Stimulated activated CD4-positive, alpha-beta T cell treated with anti-CD3 and anti-CD28 coated beads, Interleukin-15, amount 100 ng/mL, for 1 hour (primary cell): ENCODE measurements at places on chromosomes 2 and 18.

GRCh38 chr2:182066400-182067087, 80.9 kb downstream of the PPP1R1C start:
- DNase-seq: no peak

DNA sequence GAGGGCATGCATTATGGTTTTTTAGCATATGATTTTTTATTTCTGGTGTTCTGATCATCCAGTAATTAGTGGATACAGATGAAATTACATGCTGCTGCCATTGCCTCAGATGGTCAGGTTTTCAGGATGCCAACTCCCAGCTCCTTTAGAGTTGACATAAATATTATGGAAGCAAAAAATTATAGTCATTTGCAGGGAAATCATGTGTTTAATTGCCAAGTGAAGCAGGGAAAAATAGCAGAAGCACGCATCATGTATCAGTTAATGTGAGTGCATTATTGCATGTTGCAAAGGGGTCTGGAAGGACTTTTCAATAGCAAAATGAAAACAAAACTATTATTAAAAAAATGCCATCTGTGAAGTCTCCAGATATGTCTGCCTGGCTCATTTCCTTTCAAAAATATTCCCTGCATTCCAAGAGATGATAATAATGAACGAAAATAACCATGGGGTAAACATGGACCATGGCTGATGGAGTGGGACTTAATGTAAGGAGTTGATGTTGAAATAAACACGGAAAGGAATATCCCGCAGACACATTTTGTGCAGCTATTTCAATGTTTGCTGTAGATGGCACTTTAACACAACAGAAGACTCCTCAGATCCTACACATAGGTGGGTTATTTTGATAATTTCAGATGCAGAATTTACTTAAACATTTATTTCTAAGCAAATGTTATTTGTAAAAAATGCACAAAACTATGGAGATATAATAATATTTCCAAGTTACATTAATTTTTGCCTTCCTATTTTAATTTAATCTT, 87.7 kb upstream of the DYNAP start:
- no peak for DNase-seq

- no peak for DNase-seq
These were observed 48.0 kb downstream of the SERPINB8 start for GRCh38 chr18:64017870-64018269.

DNA sequence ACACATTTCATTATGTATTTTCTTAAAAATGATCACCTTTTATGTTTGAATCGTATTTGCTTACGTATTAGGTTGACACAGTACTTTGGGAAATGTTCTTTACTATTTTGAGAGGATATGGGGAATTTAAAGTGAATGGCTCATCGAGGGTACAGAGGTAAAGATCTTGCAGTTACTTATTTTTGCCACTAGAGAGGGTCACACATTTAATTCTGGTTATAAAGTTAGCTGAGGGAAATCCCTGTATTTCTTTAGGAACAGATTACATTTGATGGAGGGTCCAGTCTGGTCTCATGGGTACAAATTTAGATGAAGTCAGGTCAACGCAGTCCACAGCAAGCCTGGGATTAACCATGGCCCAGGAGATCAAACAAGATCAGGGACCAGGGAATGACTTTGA, 24.5 kb downstream of the DYNC2LI1 start:
- DNase-seq: no peak

DNA sequence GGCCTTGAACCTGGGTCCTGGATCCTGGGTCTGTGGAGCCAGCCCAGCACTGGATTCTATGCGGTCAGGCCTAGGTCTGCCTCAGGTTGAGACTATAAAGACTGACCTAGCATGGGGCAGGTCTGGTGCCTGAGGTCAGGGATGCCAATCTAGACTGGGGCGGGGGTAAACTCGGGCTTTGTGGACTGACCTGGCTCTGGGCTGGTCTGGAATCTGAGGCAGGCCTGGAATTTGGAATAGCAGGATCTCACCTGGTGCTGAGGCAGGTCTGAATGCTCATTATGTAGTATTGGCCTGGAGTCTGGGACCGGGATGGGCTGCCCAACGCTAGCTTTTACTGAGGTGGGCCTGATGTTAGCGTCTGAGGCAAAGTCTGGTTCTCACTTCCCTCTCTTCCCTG, 256.0 kb downstream of the KIAA1328 start:
- no peak for DNase-seq

GRCh38 chr18:48719974-48720654, 181.3 kb downstream of the CTIF start:
- DNase-seq: no peak

- DNase-seq: no peak
These were observed 393.9 kb downstream of the BCL11A start for GRCh38 chr2:60159519-60159918.

DNA sequence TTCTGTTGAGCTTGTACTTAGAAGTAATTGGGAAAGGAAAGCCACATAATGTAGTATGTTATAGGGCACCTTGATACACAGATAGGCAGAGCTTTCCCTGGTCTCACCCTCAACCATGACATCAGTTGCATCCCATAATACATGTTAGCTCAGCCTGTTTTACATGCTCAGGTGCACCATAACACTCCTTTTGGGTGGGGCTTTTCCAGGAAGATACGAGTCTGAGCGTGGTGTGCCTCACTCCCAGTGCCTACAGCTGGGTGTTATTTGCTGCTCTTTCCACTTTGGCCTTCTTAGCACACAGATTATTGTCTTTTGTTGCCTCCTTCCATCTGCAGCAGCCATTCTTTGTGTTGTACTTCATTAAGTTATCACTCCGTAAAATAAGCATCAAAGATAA, 11.9 kb downstream of the TTC39C start:
- DNase-seq: no peak

- DNase-seq: no peak
These were observed 3.1 kb upstream of the MSGN1 start for GRCh38 chr2:17813010-17813741.

DNA sequence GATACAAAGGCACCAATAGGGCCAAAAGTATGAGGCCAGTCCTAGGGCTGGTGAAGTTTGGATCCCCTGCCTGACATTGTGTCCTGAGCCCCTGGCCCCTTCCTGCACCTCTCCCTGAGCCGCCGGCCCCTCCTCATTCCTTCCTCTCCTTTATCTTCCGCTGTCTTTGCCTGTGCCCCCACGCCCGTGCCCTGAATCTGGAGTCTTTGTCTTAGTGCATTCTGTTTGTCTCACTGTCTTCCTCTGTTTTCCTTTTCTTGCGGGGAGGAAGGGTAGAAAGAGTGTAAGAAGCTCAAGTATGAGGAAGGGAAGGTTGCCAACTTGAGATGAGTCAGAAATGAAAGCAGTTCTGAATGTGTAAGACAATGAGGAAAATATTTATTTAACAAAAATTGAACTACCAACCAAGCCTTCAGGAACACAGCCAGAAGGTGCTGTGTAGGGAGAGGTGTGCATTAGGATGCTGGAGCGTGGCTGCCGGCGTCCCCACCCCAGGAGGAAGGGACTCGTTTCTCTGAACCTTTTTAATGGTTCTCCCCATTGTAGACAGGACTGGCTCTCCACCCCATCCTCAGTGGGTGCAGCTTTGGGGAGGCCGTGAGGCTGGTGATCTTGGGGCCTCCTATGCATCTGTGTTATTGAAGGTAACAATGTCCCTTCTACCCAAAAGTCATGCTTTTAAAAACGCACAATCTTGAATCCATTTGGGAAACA, 133.1 kb downstream of the NEDD4L start:
- no peak for DNase-seq

- DNase-seq: no peak
These were observed 5.7 kb downstream of the CCL20 start for GRCh38 chr2:227819398-227819697.

- DNase-seq: no peak
These were observed 88.3 kb upstream of the TFPI start for GRCh38 chr2:187642498-187642897.

DNA sequence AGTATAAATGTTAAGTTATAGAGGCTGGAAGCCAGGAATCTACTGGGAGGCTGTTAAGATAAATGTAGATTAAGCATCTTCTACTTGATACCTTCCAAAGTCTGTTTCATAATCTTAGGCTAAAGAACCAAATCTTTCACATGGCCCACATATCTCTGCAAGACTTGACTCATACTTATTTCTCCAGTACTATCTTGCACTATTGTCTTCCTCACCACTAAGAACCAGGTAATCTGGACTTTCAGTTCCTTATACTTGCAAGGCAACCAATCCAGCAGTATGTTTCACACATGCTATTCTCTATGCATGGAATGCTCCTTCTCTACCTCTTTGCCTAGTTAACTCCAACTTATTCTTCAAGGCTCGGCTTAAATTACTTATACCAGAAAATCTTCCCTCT, 62.2 kb downstream of the RBMS1 start:
- DNase-seq: no peak

DNA sequence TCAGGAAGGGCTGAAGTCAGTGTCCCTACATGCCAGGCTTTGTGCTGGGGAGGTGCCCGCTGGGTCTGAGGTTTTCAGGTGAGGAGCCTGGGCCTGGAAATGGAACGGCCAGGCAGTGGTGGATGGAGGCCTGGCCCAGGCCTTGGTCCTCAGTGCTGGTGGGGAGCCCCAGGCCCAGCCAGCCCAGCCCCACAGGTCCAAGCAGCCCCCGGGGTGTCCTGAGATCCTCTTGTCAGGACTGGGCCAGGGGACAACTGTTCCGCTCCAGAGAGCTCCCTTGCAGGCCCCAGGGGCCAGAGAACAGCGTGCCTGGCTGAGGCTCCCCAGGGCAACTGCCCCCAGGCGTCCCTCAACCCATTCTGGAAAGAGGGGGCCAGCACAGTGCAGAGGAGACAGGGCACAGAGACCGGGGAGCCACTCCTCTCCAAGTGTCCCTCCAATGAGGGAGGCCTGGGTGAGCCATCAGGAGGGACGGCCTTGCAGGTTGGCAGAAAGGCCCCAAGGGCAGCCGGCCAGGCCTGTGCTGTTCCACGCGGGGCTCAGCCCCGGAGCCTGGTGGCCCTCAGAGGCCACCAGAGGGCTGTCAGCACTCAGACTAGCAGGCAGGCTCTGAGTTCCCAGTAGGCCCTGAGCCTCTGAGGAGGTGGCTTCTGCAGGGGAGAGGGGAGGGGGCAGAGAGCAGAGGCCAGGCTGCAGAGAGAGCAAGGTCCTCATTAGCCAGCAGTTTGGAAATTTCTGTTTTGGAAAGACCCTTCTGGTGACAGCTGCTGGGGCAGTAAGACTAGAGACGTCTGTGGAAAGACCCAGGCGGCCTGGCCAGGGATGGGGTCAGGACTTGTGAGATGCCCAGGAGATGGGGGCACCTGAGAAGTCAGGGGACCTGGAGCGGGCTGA, 29.4 kb upstream of the SNED1 start:
- no peak for DNase-seq

- no peak for DNase-seq
These were observed 14.4 kb downstream of the HOXD3 start for GRCh38 chr2:176171351-176172006.

GRCh38 chr2:74261204-74261864, 62.9 kb downstream of the MTHFD2 start:
- no peak for DNase-seq

GRCh38 chr18:26386441-26386840, 160.2 kb downstream of the TAF4B start:
- no peak for DNase-seq
